Activated naive CD8-positive, alpha-beta T cell treated with anti-CD3 and anti-CD28 coated beads, Interleukin-2, amount 10 ng/mL, durations not matched to agents 7 days and 5 days (primary cell): ENCODE measurements at places on chromosomes 11 and 22. TPM values are rescaled to one million over a fixed set of nuclear protein-coding genes. Genes with fewer than 3 reads are reported as not detected.

- no peak for DNase-seq
Observed at GRCh38 chr11:135043434-135043833, 631.4 kb upstream of the B3GAT1 start.

DNA sequence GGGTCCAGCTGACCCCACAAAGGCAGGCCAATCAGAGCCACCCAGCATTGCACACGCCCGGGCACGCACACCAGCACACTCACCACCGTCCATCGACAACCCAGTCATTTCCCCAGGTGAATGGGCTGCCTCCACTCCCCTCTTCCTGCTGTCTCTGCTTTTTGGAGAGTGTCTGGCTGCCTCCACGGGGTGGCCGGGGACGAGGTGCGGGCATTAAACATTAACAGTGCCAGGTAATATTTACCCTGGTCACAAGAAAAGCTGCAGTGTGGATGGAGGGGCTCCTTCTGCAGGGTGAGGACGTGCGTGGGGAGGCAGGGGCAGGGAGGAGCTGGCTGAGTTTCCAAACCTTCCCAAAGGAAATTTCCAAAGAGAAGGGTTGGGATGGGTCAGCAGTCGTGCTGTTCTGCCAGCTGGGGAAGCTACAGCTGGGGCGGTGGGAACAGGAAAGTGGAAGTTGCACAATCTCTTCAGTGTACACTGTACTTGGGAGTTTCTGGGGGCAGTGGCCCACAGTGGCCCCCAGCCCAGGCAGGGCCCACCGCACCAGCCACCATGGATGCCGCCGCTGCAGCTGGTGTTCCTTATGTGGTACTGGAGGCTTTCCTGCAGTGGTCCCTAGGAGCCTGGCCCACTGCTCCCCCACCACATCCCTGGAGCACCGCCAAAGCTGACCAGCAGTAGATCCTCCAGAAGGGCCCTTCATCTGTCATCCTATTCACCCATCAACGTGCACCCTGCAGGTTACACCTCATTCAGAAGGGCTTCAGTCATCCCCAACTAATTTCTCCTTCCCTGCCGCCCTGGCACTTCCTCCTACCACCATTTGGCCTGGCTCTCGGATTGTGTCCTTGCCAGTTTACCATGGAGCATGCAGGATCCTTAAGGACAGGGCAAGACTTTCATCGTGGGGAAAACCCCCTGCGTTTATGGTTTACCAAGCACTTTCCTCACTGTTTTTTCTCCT is at the start of gene FXYD2:
FXYD2 (minus strand) TSS at position 174 of the 967 bp plus-strand sequence; CDS start at position 108, 66 bp downstream.
- DNase-seq, result no peak

GRCh38 chr22:32900886-32901635 is 99.6 kb downstream of the TIMP3 start:
- DNase-seq, result no peak

GRCh38 chr22:45334528-45334927 is 24.8 kb downstream of the FAM118A start:
- DNase-seq, result no peak

- DNase-seq, result no peak
Observed at GRCh38 chr22:17806437-17806836, 32.2 kb upstream of the BID start.

- DNase-seq, result no peak
Observed at GRCh38 chr22:46574438-46574992, 37.1 kb upstream of the CELSR1 start.

- no peak for DNase-seq
Observed at GRCh38 chr22:42273855-42274451, 3.5 kb upstream of the TCF20 start.

- no peak for DNase-seq
Observed at GRCh38 chr11:69131121-69131566, 24.6 kb upstream of the SMIM38 start.

GRCh38 chr11:14673824-14674405 is 30.3 kb downstream of the PDE3B start:
- DNase-seq, result no peak

GRCh38 chr11:48064306-48064705 is 83.9 kb downstream of the PTPRJ start:
- DNase-seq, result no peak

DNA sequence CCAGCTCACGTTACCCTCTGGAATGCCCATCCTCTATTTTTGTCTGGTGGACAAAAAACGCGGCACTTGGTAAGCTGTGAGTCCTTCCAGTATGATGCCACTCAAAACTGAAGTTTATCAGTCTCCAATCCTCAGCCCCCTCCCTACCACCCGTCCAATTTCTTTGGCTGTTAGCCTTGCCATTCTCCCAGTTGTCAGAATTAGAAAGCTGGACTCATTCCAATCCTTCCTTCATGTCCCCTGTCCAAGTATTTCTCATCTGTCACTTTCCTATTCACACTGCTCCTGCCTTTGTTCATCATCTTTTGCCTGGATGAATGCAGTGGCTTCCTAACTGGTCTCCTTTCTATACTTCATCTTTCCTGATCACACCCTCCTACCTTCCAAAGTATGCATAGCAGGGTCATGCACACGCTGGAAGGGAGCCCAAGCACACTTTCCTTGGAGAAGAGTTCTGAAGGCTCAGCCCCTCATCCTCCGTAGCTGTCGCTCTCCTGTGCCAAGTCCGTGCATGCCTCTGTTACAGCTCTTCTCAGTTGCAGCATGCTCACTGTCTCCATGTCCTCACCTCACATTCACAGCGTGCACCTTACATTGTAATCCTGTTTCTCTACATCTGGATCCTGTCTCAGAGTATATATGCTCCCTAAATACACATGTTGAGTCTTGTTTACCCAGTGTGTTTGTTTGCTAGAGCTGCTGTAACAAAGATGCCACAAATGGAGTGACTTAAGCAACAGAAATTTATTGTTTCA is 19.4 kb downstream of the APLP2 start:
- no peak for DNase-seq

GRCh38 chr11:43736502-43737200 is 56.1 kb downstream of the HSD17B12 start:
- no peak for DNase-seq

DNA sequence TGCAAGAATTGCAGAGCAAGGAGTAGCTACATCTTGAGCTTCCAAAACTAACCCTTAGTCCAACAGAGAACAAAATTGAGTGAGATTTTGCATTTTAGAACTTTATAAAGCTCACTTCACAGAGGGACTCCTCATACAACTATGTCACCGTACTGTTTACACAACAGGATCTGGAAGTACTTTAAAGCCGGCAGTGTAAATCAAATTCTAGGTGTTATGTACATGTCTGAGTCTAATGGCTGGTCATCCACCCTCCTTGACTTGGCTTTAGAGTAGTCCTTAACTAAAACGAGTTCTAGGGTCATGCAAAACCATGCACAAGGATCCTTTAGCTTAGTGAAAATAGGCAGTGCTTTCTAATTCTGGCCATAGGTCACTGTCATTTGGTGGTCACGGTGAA is 23.5 kb downstream of the IRAG1 start:
- DNase-seq, result no peak

DNA sequence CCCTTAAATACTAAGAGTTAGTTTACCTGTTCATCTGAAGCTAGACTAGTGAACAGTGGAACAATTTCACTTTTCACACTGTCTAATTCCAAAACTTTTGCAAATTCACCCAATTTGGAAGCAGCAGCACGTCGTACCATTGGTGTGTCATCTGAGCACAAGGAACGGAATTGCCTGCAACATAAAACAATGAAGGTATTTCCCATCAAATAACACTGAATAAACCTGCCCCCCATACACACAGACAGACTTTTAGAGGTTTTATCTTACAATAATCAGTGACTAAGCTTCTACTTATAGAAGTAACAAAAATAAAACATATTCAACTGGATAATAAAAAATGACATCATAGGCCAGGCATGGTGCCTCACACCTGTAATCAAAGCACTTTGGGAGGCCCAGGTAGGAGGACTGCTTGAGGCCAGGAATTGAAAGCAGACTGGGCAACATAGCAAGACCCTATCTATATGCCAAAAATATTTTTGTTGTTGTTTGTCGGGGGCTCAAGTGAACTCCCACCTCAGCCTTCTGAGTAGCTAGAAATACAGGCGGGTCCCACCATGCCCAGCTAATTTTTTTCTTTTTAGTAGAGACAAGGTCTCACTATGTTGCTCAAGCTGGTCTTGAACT is 6.3 kb downstream of the PPP2R1B start:
- no peak for DNase-seq

DNA sequence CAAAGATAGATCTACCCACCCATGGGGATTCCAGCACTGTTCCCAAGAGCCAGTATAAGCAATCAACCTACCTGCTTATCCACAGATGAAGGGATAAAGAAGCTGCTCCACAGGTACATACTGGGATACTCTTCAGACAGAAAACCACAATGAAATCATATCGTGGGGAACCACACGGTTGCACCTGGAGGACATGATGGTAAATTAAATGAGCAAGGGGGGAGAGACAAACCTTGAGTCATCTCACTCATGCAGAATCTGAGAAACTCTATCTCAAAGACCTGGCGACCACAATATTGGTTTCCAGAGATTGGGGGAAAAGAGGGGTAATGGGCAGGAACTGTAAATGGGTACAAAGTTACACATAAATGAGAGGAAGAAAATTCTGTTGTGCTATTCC is 14.5 kb downstream of the RGL4 start:
- no peak for DNase-seq

DNA sequence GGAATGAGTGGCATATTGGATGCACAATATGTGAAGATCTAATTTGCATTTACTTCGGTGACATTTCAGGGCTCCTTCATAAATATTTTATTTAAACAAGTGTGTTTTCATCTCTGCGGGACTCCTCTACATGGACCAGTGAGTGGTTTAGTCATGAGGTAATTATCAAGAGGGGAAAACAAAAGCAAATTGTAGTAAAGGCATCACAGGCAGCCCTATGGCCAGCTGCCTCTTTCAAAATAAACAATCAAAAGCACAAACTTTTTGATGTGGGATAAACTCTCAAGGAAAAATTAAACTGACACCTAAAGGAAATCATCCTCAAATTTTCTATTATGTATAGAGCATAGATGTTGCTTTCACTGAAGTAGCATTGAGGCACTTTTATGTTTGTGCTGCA is 6.0 kb downstream of the SYT9 start:
- DNase-seq, result no peak

GRCh38 chr22:24695060-24695459 is 79.5 kb downstream of the PIWIL3 start:
- DNase-seq, result no peak

GRCh38 chr11:88886796-88887195 is 179.0 kb downstream of the GRM5 start:
- DNase-seq, result no peak

- no peak for DNase-seq
Observed at GRCh38 chr11:111530091-111530490, 10.4 kb upstream of the LAYN start.

DNA sequence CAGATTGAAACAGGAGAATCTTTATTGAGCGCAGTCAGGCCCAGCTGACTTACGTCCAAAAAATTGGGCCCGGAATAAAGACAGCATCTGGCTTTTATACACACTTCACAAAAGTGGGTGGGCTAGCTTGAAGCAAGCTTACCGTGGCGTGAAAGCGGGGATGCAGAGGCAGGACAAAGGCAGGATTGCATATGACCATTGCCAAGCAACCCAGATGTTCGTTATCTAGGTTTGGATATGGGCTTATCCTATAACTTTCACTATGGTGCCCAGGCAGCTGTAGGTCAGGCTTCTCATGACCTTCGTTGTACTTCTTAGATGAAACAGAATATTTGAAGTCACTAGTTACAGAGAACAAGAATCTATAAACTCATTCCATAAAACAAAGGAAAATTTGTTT is 1575.6 kb upstream of the RAG2 start:
- DNase-seq, result no peak

The JAML gene
- total RNA-seq, result 189 TPM

The HBD gene
- total RNA-seq, result not detected

The GPR83 gene
- 0.17 TPM for total RNA-seq

The OR56A1 gene
- total RNA-seq, result not detected

The FZD4 gene
- 0.11 TPM for total RNA-seq

The TST gene
- 3.7 TPM for total RNA-seq

The CST6 gene
- total RNA-seq, result not detected

The OR4A16 gene
- not detected for total RNA-seq

The USP2 gene
- 0.83 TPM for total RNA-seq

The RFPL3 gene
- not detected for total RNA-seq

The NLRP6 gene
- 34.0 TPM for total RNA-seq
